ENCODE measurements at places on chromosomes 3 and 15.

- DNase-seq: no peak
These were observed 75.8 kb downstream of the FBN1 start for GRCh38 chr15:48569591-48570302.

DNA sequence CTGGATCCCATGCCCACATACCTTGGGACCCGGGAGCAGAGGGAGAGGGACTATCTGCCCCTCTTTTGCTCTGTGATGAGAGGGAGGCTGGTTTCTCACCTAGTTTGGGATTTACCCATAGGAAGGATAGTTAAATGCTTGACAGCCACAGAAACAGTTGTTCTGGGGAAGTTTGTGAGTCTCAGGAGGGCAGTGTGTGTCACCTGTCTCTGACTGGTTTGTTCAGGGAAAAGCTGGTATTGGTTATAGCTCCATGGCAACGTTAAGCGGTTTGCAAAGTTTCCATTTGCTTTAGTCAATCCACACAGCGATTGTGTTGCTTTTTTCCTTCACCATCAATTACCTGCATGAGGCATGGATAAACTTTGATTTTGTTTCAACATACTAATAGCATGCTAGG is 3.7 kb upstream of the TMED3 start:
- no peak for DNase-seq

DNA sequence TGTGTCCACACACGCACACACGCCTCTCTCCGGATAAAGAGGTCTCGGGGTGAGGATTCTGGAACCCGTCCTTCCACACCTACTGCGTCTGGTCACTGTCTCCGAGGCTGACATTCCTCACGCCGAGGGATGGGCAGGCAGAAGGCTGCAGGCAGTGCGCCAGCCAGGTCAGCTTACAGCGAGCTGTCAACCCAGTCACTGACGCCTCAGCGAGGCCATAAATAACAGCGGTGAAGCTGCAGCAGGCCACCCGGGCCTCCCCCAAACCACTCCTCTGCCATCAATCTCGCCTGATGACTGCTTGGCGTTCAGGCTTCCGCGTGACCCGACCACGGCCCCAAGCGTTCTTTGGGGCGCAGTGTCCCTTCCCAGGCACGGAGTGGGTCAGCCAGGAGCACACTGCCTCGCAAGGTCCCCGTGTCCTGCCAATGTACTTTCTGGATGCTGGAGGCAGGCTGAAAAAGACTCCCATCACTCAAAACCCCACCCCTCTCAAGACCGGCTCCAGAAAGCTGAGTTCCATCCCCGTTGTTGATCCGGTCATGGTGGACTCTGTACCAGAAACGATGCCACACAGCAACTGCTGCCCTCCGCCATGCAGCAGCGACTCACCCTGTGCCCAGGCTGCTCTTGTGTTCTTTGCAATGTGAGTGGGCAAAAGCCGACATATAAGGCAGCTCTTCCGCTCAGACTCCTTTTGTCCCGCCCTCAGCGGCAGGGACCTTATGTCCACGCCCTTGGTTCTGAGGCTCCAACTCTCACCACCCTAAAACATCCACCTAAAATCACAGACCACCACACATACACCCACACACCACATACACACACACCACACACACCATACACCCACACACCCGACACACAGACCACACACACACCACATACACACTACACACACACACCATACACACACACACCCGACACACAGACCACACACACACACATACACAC is 27.1 kb downstream of the CPN2 start:
- DNase-seq: peak; percentile 27

DNA sequence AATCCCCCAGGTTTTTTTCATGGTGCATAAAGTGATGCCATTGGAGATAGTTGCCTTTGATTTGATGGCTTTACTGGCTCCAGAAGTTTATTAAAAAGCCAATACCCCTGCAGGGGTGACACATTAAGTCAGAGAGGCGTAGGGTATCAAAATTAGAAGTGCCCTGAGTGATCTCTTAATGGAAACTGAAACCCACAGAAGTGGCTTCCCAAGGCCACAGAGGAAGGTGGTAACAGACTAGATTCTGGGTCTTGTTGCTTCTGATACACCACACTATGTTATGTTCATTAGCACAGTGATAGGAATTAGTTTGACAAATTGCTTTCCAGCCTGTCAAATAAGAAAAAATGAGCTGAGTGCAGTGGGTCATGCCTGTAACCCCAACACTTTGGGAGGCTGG is 112.3 kb downstream of the IQCH start:
- no peak for DNase-seq

- peak; percentile 83 for DNase-seq
These were observed at the start of gene SPINT1 for GRCh38 chr15:40843885-40844695. TSS of gene SPINT1 (plus strand) at chr15:40844048. CDS start at chr15:40844555, 507 bp downstream.

GRCh38 chr3:116007000-116007399 is 383.7 kb downstream of the GAP43 start:
- DNase-seq: no peak

DNA sequence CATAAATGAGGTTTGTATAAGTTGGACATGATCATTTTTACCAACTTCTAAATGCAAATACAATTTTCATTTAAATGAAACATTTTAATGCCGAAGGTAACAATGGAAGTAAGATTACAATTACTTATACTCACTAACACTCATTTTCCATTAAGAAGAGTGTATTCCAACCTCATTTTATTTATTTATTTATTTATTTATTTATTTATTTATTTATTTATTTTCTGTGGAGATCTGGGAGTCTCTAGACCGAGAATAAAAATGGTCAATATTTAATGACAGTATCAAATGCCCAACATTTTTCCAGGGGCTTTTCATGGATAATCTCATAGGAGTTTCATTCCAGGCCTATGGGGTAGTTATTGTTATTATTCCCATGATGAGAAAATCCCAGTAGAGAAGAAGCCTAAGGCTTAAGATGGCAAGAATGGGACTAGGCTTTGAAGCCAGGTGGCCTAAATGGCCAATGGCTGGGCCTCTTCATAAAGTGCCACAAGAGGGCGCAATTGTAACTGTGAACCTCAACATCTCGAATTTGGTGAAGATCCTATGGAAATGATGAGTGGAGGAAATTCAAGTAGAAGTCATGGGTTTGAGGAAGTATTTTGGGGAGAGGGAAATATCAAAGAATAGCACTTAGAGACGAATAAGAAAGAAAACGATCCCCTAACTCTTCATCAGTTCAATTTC is 21.3 kb downstream of the VGLL3 start:
- no peak for DNase-seq

- no peak for DNase-seq
These were observed 18.6 kb downstream of the SUCLG2 start for GRCh38 chr3:67635806-67636205.

All from activated naive CD4-positive, alpha-beta T cell treated with Interleukin-2 at 50 U/mL for 16 hours (primary cell).